ENCODE measurements at places on chromosomes 5 and 9.

GRCh38 chr5:59264013-59264412 lies 629.5 kb downstream of the PDE4D start:
- DNase-seq, result no peak

DNA sequence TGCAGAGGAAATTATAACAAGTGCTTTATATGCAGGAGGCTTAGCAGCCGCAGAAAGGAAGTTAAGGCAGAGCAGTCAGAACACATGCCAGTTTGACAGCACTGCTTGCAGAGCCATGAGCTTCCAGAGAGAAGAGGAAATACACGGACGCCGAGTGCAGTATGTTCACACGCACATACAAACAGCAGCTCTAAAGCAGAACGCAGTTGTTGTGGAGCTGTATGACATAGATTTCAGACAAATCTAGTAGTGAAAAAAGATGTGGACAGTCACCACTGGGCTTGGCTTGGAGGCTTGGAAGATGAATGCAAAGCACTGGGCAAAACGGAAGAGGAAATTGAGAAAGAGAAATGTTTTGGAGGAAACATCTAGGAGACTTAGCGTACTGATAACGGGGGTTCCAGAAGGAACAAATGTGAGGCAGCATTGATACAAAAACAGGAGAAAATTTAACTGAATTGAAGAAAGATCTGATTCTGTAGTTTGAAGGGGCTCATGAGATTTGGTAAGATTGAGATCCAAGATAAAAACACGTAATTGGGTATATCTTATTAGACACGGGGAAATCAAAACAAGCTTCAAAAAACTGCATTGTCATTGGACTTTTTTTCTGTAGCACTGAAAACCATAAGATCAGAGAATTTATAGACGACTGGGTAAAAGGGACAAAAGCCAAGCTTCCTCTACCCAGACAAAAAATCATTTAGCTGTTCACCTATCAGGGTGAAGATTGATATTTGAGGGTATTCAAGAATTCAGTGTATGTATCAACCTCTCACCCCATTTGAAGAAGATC lies 19.6 kb upstream of the ROPN1L start:
- no peak for DNase-seq

DNA sequence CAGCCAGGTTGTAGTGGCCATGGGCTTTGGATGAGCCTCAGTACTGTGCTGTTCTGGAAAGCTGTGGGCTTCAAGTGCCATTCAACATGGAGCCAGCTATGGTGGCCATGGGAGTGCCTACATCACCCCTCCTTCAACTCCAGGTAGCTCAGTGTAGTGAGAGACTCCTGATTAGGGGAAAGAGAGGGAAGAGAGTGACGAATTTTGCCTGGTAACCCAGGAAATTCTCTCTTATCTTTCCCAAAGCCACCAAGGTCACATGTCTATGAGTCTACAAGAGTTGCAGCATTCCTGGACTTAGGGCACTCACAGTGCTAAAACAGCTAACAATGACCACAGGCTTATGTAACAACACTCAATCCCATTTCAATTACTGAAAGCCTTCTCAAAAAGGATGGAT lies 81.7 kb upstream of the SPTLC1 start:
- peak; percentile 7 for DNase-seq

- no peak for DNase-seq
Measured at GRCh38 chr5:136598802-136599404, 233.6 kb upstream of the TRPC7 start.

DNA sequence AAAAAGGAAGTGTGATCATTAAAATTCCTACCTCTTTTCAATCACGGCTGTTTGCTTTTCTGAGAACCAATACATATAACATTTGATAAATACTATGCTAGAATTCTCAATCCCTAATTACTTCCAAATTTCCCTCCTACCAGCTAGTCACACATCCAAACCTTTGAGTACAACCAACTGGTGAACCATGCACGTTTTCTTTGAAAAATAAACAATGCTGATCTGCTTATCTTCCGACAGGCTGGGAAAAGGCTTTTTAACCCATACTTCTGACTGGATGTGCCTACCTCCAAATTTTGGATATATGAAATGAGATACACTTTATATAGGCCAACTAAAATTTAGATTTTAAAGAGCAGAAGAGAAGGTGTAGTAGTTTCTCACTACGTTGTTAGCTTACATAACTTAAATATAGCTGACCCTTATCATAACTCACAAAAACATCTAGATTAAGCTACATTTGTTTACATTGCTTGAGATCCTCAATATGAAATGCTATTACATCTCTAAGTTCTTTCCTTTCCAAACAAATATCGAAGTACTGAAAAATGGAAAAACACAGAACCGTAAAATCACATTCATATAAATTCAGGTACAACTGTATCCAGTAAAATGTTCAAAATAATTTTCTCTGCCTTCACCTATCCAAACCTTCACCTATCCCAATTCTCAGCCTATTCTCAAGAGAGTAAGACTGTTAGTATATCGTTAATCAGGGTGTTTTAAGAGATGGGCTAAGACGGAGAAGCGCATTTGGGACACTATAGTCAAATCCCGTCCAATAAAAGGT lies 2.1 kb downstream of the NR3C1 start:
- DNase-seq, result no peak

- no peak for DNase-seq
Measured at GRCh38 chr5:138370537-138370936, 18.1 kb downstream of the KDM3B start.

DNA sequence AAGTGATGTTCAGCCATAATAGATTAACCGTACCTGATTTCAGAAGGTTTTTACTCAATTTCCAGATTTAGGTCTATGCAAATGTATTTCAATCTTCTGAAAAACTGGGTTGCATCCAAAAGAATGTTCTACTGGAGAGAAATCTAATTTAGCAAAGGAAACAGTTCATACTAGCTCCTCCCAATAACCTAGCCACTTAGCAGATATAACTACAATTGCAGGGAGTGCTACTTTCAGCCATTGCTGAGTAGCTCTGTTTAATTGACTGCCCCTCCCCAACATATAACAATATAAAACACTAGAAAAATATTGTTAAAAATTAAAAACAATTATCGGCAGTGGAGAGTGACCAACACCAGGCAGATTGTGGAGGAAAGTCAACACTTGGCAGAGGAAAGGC lies 7.9 kb upstream of the OSMR start:
- DNase-seq, result no peak

DNA sequence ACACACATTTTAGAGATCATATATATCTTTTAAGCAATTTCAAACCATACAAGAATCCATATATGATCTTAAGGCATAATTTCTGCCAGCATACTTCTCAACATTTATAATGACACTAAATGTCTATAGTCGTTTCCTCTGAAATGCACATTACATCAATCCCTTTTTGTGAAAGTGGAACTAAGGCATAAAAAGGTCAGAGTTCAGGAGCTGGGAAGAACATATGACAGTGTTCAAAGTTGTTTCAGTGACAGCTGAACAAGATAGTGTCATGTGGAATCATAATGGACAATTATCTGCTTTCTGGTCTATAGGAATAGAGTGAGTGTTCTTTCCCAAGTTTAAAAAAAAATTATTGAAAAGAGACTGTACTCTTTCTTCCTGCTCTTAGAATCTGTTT lies 2.4 kb upstream of the MOB3B start:
- no peak for DNase-seq
